ENCODE measurements at places on chromosomes 5 and 9.

DNA sequence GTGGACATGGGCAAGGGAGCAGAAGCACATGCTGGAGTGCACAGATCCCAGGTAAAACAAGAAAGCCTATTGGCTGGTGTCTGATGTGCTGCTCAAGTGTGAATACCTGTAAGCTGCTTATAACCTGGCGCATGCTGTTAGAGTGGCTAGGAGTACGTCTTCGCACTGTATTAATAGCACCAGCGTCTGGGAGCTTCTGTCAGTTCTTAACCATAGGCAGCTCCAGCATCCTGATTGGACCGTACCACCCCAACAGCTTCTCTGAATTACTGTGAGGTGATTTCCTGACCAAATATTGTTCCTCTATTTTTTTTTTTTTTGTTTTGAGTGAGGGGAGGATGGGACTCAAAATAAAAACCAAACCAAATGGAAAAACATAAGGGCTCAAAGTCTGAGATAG lies 987.6 kb downstream of the PTPRD start:
- DNase-seq: no peak

GRCh38 chr9:88399966-88400365 lies 11.7 kb downstream of the SPIN1 start:
- peak; percentile 62 for DNase-seq

DNA sequence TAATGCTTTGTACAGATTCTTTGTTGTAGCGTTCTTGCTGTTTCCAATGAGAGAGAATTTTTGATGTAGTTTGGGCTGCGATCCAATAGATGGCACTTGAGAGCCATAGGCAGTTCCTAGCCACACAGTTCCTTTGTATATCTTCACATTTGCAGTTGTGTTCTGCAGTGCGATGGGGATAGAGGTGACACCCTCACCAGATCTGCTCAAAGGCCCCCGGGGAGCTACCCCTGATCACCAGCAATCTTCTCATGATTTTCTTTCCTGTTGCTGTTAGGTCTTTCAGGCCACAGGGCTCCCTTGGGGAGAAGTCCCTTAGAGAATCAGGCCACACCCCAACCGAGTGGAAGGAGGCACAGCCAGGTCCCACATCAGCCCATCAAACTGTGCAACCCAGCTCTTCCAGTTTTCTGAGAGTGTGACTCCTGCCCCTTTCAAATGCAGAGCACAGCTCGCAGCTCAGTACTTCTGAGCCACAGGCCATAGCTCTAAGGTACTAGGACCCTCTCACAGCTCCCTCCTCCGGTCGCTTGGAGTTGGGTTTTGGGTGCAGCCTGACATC lies 353.7 kb downstream of the SLCO4C1 start:
- peak; percentile 5 for DNase-seq

GRCh38 chr5:1820926-1821325 lies 19.7 kb downstream of the NDUFS6 start:
- DNase-seq: no peak

DNA sequence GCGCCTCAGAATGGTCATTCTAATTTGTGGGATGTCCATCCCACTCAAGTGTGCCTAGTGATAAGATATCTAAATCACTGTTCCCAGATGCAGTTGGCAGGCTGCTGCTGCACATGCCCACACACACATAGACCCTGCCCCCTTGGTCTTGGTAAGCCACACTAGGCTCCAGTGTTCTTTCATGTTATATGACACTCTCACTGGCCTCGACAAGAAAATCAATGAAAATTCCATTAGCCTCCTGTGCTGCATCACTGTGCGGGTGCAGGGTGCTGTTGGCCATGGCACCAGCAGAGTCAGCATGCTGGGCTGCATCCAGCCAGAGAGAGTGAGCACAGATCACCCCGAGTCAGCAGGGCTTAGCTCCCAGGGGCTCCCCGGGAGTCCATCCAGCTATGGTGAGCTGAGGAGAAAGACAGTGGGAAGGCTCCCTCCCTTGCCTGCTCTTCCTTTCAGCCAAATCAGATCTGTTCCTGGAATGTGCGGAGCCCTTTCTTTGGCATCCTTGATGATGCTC lies 59.9 kb downstream of the ABLIM3 start:
- DNase-seq: no peak

DNA sequence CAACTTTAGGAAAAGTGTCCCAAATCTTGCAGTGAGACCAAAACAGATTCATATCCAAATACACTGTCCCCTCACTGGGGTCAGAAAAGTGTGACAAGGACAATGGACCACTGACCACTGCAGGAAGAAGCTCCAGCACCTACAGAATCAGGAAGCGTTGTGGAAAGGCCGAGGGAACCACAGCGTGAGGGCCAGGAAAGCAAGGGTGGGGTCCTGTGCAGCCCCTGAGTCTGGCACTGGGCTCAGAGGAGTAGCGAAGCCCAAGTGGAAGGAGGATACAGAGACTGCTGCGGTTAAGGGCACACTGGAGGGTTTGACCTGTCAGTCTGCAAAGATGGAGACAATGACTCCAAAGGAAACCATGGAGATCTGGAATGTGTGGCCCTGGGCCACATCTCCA lies 36.9 kb downstream of the C5orf15 start:
- no peak for DNase-seq
